ENCODE measurements at places on chromosomes 13 and 19.

DNA sequence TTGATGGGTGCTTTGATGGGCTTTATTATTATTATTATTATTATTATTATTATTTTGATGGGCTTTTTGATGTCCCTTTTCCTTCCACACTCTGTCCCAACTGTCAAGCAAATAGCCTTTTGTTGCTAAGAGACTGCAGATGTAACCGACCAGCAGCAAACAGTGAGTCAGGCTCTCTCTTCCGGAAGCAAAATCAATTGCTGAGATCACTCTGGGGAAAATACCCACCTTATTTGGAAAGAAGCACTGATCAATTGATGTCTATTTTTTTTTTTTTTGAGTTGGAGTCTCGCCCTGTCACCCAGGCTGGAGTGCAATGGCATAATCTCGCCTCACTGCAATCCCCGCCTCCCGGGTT is 2.9 kb downstream of the LDLR start:
- DNase-seq, result peak; percentile 37

- no peak for DNase-seq
These were observed 52.5 kb upstream of the GAS6 start for GRCh38 chr13:113916330-113916815.

- no peak for DNase-seq
These were observed 21.0 kb upstream of the ESD start for GRCh38 chr13:46817838-46818476.

DNA sequence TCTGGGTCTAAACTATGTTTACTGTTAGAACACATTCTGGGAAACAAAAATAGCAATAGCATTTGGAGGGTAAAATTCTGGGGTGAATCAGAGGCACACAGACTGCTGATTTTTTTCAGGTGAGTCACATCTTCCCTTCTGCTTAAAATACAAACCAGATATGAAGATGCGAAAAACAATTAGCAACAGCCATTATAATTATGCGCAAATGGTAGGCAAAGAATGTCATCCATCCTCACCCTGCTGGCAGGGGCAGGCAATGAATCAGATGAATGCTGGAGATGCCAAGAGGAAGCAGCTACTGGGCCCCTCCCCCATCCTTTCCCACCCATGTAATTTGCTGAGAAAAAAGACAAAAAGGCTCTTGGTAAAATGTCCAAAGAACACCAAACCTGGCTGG is 282.9 kb downstream of the KLF5 start:
- no peak for DNase-seq

DNA sequence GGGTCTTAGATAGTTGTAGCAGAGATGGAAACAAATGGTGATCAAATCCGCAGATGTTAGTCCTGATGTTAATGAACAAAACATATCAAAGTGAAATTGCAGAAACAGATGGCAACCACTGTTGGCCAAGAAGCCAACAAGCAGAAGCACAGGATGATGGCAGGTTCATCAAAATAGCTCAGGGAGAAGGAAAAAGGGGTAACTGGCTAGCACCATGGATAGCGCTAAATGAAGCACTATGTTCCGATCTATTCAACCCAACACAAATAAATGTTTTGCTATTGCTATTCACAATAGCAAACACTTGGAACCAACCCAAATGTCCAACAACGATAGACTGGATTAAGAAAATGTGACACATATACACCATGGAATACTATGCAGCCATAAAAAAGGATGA is 413.7 kb downstream of the FGF14 start:
- DNase-seq, result no peak

GRCh38 chr13:49140910-49141611 is 79.1 kb upstream of the MLNR start:
- no peak for DNase-seq

- no peak for DNase-seq
These were observed 1.7 kb downstream of the TPRX2 start for GRCh38 chr19:47860602-47861297.

GRCh38 chr19:56834564-56835375 is 5.8 kb downstream of the PEG3 start:
- no peak for DNase-seq

- no peak for DNase-seq
These were observed 386.3 kb downstream of the NDFIP2 start for GRCh38 chr13:79867254-79867653.

- no peak for DNase-seq
These were observed 126.6 kb upstream of the MCF2L start for GRCh38 chr13:112842343-112842856.
